Globus pallidus (tissue), 1 donor: ENCODE measurements at places on chromosomes 4 and X.

- no peak for DNase-seq
Observed at GRCh38 chr4:74590476-74590875, 145.5 kb downstream of the AREG start.

GRCh38 chr4:86947501-86948120 is 12.8 kb downstream of the AFF1 start:
- no peak for DNase-seq

DNA sequence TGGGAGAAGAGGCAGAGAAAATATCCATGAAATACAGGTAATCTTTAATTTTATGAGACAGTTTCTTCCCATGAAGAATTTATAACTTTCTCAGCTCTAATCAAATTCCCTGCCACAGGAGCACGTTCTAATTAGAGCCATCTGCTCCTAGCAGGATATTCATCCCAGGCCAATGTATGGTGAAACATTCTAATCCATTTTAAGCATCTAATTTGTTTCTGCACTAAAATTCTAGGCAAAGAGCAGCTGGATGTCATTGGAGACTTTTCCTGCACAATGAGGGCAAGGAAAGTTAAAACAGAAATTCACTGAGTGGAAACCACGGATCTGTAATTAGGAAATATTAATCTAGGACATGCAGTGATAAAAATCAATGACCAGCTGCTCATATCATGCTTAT is 107.7 kb upstream of the ZFP42 start:
- no peak for DNase-seq

DNA sequence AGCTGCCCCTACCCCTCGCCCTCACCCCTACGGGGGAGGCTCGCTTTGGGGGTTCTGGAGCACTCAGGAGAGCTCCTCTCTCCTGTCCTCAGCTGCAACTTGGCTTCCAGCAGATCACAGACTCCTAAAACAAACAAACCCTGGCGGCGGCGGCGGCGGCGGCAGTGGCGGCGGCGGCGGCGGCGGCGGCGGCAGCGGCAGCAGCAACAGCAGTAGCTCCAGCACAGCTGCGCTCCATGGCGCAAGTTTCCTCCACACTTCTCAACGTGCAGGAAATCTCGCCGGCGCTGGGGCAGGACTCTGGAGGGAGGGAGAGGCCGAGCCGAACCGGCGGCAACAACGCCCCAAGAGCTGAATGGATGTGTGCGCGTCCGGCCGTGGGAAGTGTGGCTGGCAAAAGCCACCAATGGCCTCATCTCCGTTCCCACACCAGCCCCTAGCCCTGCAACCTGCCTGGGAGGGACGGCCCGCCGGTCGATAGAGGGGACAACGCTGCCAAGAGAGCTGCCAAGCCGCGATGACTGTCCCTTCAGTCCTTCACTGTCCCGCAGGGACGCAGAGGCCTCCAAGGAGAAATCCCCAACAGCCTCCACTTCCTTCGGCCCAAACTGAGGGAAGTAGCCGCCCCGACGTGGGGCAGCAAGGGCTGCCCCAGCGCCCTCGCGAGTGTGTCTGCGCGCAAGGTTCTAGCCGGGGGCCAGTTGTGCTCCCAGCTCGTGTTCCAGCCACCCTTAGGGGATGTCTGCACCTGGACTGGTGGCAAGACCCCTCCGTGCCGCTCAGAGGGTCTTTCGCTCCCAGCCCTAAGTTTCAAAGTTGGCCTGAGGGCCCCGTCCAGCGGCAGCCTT is 775 bp downstream of the SHROOM4 start:
- DNase-seq: peak; percentile 23

DNA sequence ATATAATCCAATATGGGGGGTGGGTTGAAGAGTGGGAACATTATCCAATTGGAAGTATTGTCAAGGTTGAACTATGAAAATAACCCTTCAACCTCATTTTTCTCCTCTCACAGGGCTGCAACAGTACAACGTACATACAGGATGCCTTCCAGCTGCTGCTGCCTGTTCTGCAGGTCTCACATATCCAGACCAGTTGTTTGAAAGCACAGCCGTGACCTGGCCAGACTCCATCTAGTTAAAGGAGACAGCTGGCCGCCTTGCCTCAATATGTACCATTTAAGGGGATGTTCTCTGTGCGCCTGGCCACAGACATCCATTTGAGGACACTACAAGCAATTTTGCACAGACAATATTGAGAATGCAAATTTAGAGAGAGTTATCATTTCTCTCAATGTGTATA is 75.7 kb downstream of the FAM114A1 start:
- DNase-seq: no peak

DNA sequence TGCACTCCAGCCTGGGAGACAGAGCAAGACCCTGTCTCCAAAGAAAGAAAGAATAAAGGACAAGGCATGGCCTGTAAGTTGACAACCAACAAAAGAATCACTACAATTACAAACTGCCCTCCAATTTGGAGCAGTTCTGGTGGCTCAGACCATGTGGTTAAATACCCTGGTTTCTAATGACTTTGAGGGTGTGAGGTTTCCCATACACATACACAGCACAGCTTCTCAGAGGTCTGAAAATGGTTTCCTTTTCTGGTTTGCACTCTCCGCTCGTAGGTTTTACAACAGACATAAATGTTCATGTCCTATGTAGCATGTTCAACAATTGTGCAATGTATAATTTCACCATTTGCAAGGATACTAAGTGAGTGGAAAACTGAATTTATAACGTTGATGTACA is 34.2 kb upstream of the MXRA5 start:
- DNase-seq: no peak
